Stimulated activated CD4-positive, alpha-beta T cell treated with anti-CD3 and anti-CD28 coated beads, TNF-alpha, amount 100 ng/mL, for 24 hours (primary cell): ENCODE measurements at places on chromosomes 4 and X.

DNA sequence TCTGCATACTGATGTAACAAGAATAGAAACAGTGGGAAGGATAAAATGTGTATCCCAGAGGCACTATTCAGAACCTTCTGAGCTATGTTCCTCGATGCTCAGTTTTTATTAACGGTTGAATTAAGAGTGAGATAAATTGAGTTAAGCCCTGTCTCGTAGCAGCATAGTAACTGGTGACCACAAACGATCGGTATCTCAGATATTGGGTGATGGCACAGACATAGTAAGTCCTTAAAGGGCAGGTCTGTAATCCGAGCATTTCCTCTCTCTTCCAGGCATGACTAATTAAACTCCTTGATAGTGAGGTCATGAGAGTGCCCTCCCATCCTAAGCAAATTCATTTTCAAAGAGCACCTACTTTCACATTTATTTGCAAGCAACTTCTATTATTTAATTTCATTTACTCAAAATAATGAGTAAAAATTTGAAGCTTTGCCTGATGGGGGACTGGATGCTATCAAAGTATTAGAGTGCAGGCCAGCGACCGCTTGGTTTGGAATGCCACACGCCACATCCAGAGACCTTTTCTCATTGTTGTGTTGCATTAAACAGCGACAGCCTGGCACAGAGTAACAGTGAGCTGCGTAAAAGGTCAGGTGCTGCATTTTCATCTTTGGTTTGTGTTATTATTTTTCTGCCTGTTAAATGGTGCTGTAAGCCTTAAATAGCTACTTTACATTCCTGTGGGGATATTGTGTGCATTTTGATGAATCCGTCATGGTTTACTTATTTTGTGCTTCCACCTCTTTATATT lies 101.9 kb downstream of the PCDH7 start:
- DNase-seq = no peak

GRCh38 chrX:19127649-19128168 lies 5.4 kb upstream of the ADGRG2 start:
- no peak for DNase-seq

GRCh38 chr4:163748449-163748848 lies 254.0 kb downstream of the TMA16 start:
- no peak for DNase-seq

DNA sequence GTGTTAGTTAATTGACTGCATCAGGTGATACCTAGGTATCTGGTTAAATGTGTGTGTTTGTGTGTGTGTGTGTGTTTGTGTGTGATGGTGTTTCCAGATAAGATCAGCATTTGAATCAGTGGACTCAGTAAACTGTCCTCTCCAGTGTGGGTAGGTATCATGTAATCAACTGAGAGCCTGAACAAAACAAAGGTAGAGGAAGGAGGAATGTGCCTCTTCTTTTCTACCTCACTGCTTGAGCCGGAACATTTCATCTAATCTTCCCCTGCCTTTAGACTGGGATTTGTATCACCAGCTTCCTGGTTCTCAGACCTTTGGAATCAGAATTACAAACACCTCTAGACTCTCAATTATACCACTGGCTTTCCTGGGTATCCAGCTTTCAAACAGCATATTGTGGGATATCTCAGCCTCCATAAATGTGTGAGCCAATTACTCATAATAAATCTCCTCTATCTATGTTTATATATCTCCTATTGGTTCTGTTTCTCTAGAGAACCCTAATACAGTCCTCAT lies 120.5 kb downstream of the TBCK start:
- DNase-seq = no peak

GRCh38 chrX:138711399-138712347 lies at the start of gene FGF13:
TSS of gene FGF13 (minus strand) at chrX:138711717. CDS start at chrX:138711003, 714 bp downstream.
- no peak for DNase-seq

DNA sequence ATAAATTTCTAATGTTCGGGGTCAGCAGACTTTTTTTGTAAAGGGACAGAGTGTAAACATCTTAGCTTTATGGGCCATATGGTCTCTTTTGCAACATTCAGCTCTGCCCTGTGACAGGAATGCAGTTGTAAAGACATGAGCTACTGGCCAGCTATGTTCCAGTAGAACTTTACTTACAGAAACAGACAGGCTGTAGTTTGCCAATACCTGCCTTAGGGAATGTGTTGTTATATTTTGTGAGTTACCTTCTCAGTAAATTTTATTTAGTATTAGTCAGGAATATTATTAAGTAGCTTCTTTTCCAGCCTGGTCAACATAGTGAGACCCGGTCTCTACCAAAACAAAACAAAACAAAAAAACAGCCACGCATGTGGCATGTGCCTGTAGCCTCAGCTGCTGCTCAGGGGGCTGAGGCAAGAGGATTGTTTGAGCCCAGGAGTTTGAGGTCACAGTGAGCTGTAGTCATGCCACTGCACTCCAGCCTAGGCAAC lies 48.7 kb downstream of the HTT start:
- DNase-seq = no peak

- DNase-seq = no peak
These were observed 153.7 kb downstream of the APBB2 start for GRCh38 chr4:41060352-41061334.

DNA sequence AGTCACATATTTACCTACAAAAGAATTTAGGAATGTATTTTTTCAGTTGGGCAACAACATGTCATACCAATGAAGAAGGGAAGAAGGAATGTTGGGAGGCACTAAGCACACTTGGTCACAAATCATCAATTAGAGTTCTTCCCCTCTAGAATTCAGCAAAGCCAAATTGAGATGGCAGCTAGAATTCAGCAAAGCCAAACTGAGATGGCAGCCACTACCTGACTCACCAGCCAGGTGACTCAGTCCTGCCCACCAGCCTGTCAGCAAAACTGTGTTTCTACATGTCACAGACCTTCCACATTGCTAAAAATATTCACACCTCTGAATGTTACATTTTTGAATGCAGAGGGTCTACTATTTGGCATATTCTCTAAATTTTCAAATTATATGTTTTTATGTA lies 63.2 kb upstream of the NOCT start:
- DNase-seq = no peak

GRCh38 chr4:145938618-145939440 lies at the start of gene ZNF827:
TSS of gene ZNF827 (minus strand) at chr4:145938823. CDS start at chr4:145938407, 416 bp downstream.
- peak; percentile 22 for DNase-seq

DNA sequence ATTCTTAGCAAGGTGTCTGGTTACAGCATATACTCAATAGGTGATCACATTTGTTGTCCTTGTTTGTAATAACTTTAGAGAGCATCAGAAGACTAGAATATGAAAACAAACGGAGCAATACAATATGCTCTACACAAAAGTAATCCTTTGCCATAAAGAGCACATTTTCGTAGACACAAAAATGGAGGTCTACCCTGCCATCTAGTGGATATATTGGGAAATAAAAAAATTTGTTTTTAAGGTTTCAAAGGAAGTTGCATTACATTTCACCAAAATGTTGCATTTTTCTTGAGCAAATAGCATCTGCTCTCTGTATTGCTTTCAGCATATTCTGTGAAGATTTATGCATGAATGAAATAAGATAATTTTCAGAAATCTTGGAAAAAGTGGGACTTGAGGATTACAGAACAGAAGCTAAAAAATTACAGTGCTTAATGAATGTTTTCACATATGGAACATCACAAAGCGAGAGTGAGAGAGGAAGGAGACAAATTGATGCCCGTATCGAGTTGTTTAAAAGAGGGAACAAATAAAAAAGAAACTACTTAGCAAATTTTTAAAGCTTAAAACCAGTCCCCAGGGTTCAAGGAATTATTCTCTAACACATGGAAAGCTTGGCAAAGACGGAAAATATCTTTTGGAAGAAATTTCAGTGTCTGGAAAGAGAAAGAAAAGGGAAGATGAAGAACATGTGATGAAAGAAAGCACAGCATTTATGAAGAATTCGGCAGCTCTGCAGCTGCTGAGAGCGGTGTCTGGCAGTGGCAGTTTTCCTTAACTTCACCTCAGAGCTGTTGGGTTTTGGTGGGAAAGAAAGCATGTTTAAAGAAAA lies 390.1 kb downstream of the ANKRD50 start:
- no peak for DNase-seq

- no peak for DNase-seq
These were observed 224.0 kb downstream of the APBB2 start for GRCh38 chr4:40990236-40990898.

GRCh38 chrX:132041015-132041414 lies 17.9 kb downstream of the STK26 start:
- no peak for DNase-seq
